ENCODE measurements at places on chromosomes 3 and 15.
A peak's percentile ranks its signal among the peaks of the same experiment; 100 is the strongest.

DNA sequence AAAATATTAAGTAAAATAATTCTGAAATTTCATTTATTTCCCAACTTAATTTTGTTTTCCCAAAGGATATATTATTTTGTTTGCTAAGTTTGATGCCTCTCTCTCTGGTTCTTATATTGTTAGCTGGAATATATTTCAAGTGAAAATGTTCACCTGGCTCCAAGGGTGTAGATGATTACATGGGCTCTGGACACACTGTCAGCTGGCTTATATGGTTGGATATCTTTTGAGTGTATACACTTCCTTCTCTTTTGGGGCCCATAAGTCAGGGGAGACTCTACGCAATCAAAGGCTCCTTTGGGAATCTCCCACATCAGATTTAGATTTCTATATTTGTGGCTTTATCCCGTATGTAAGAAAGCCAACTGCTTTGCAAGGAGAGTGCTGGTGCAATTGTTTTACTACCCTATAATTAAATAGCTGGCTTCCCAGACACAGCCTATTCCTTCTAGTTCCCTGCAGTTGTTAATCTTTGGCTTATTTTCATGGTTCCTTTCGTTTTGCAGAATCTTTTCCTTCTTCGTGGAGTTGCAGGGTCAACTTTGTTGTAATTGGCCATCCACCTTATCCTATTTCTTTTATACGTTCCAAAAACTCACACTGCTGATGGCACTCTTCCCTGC, 225.7 kb downstream of the DPH6 start:
- no peak for DNase-seq

DNA sequence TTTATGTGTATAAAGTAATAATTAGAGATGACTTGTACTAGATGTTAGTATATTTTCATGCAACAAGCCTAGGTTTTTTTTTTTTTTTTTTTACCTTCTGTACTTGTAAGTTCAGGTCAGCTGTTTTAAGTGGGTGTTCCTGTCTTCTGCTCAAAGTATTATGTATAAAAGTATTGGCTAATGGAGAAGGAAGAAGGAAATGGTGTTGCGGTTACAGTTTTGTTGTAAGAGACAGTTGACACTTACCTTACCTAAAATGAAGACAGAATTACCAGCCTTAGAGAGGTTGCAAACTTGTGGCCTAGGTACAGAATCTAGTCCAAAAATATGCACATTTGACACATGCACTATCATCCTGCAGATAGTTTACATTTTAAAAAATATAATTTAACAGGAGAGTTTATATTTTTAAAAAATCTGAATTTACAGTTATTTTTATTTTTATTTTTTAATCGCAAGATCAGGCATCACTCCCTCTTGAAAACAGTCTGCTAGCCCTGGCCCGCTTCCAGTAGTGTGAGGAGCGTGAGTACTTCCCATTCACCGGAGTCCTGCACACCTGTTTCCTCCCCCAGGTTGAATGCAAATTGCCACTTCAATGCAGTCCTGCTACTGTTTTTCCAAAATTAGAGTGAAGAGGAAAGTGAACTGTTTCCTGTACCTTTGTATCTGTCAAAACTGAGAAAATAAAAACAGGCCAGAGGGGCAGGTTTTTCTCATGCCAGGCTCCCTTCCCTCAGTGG, 224.3 kb upstream of the SOX2 start:
- no peak for DNase-seq

DNA sequence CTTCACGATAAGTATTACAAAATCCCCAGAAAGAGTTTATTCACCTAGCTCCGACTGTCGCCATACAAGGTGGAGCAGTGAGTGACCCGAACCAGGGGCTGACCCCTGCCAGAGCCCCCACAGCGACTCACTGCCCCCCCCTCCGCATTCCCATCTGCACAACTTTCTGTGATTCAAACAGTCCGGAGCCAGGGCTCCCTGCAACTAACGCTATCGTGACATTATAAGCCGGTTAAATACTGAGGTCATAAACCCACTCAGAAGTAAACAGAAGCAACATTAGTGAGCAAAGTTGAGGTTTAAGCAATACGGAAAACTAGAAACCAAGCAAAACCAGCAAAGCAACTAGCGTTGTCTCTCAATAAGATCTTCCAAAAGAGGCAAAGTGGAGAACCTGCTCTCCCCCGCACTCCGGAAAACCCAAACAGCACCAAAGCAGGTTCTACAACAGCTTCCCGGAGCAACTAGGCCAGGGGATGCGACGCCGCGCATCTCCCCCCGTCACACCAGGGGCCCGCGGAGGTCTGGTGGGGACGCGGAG, 642 bp downstream of the SCAP start:
- DNase-seq, result no peak

DNA sequence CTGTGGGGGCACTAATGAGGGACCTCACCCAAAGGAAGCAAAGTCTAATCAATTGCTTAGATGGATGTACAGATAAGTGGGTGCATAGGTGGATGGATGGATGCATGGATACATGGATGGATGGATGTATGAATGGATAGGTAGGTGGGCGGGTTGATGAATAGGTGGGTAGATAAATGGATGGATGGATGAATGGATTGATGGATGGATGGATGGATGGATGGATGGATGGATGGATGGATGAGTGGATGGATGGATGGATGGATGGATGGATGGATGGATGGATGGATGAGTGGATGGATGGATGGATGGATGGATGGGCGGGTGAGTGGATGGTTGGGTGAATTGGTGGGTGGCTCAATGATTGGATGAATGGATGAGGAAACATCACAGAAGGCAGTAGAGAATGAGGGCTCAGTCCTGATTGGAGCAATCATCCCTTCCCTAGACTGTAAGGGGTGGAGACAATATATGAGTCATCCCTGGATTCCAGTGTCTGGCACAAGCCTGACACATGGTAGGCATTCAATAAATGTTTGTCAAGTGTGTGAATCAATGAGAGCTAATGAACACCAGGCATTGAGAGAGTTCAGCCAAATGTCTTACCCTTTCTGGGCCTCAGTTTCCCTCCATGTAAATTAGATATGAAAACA, 40.4 kb upstream of the PXYLP1 start:
- no peak for DNase-seq

GRCh38 chr3:194003114-194004057, 132.6 kb upstream of the HES1 start:
- DNase-seq, result peak; percentile 78

GRCh38 chr3:59695860-59696259, 646.0 kb upstream of the CFAP20DC start:
- no peak for DNase-seq

DNA sequence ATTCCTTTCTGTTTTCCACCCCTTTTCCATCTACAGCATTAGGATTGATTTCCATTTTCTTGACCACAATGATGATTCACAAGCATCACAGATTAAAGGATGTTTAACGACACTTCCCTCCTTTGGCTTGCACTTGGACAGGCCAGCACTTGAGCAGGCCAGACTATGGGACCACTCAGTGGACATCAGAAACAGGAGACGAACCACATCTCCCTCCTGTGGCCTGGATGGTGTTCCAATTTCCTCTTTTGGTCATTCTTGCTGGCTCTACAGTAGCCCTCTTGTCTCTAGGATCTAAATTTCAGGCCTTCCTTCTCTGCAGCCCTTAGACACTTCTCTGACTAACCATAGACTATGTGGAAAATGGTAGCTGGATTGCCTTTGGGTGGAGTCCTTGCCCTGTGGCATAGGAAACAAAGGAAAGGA, 78.8 kb upstream of the BOC start:
- DNase-seq, result peak; percentile 34

GRCh38 chr3:189410522-189410921, 220.7 kb upstream of the TP63 start:
- DNase-seq, result no peak
